ENCODE measurements at places on chromosomes 12 and 14.

DNA sequence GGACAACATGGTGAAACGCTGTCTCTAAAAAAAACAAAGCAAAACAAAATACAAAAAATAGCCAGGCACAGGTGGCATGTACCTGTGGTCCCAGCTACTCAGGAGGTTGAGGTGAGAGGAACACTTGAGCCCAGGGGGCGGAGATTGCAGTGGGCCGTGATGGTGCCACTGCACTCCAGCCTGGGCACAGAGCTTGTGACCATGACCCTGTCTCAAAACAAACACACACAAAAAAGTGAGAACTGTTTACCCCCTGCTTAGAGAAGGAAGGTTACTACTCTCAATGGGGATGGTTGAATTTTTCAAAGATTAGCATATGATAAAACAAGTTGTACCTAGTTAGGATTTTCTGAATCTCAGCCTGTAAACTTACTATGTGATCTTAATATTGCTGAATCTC, 68.0 kb downstream of the ZFP36L1 start:
- DNase-seq, result no peak

DNA sequence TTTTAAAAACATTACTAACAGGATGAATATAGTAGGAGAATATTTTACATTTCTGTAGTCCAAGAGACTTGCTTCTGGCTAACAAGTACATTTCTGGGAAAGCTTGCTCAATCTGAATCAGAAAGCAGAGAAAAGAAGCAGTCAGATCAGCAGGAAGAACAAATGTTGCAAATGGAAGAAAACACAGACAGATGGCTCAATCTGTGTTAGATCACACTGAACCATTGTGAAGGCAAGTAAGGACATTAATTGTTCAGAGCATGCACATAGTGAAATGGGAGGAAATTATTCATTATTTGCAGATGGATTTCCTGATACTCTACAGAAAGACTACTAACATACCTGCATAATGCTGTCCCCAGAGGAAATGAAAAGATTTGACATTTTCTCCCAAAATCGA, 65.2 kb upstream of the CNOT2 start:
- DNase-seq, result no peak

GRCh38 chr14:54322246-54322645, 74.6 kb upstream of the CDKN3 start:
- no peak for DNase-seq

- no peak for DNase-seq
These were observed 15.1 kb upstream of the GRIP1 start for GRCh38 chr12:66693901-66694513.

GRCh38 chr12:72105849-72106248, 166.3 kb upstream of the TRHDE start:
- no peak for DNase-seq

- DNase-seq, result no peak
These were observed 47.2 kb downstream of the ANKRD9 start for GRCh38 chr14:102462391-102462790.

DNA sequence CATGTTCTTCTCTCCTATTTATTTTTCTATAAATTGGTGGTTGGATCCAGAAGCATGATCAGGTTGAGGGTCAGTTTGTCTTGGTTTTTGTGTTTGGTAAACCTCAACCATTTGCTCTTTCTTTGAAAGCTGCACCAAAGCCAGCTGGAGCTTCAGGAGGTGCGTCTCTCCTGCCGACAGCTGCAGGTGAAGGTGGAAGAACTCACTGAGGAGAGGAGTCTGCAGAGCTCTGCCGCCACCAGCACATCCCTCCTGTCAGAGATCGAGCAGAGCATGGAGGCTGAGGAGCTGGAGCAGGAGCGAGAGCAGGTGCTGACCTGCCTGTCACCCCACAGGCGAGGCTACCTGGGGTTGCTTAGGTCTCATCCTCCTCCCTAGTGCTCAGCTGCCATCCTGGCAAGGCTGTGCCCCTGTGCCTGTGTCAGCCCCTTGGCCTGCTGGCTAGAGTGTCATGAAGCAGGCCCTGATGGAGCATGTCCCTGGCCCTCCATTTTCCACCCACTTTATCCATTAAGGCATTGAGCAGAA, 45.0 kb downstream of the RAB35 start:
- DNase-seq, result no peak

- DNase-seq, result no peak
These were observed 71.6 kb downstream of the ERGIC2 start for GRCh38 chr12:29309320-29309902.

DNA sequence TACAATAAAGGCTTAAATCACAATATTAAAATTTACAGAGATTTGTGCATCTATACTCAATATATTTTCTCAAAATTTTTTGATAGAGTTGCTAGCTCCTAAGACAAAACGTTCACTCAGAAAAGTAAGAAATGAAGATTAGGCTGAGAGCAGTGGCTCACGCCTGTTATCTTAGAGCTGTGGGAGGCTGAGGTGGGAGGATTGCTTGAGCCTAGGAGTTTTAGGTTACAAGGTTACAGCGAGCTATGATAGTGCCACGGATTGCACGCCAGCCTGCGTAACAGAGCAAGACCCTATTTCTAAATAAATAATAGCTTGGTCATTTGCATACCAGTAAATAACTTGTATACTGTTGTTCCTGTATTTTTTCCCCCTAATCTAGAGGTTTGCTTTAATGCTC, 35.0 kb upstream of the CFL2 start:
- no peak for DNase-seq

DNA sequence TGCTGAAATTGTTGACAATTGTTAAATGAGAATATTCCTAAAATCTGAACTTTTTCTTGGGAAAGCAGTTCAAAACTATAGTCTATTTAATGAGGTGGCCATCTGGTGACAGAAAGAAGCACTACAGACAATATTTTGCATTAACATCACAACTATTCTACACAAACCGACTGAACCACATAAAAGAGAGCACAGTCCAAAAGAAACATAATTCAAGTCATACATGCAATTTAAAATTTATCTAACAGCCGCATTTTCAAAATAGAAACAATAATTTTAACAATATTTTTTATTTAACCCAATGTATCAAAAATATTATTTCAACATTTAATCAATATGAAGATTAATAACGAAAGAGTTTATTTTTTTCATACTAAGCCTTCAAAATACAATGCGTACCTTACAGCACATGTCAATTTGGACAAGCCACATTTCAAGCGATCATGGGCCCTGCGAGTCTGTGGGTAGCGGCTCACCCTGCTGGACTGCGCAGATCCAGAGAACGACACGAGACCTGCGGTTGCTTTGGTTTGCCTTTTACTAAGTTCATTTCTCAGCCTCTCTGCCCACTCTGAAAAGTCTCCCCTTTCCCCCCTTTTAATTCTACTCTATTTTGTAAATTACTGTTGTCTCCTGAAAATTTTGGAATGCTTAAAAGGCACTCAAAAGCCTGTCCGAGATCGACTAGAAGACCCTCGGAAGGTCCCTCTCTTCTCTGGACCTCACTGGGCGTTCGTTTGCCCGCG, 947 bp upstream of the LRRC9 start:
- no peak for DNase-seq

- DNase-seq, result no peak
These were observed 375.9 kb downstream of the GALC start for GRCh38 chr14:87617079-87617478.

DNA sequence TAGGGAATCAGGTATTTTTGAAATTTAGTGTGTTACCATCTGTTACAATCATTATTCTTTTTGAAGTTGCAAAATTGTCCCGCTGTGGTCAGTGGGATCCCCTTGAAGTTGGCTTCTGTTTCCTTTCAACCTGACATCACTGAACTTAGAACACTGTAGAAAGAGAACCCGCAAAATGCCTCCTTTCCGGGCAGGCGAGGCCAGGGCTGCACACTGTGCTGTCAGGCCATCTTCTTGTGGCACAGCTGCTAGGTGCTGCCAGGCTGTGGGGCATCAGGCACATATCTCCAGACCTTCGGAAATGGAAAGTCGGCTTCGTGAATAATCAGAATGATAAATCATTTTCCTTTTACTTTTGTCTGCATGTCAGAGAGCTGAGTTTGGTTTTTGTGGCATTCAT, 103.5 kb downstream of the GLT1D1 start:
- DNase-seq, result no peak

DNA sequence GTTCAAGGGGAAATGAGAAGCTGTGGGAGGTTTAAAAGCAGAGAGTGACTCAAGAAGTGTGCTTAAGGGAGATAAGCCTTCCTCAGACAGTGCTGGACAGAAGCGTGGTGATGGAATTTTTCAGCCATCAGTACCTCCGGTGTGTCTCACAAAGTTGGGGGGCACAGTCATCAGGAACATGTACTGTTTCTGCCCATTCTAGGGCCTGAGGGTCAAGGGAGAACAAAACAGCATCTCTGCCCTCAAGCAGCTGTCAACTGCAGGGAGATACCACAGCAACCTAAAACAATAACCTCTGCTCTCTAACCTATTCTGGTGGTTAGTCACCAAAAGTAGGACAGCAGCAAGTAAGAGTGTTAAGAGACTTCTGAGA, 2.0 kb upstream of the STON2 start:
- DNase-seq, result no peak

- DNase-seq, result no peak
These were observed 2.5 kb downstream of the SSPN start for GRCh38 chr12:26197832-26198231.

DNA sequence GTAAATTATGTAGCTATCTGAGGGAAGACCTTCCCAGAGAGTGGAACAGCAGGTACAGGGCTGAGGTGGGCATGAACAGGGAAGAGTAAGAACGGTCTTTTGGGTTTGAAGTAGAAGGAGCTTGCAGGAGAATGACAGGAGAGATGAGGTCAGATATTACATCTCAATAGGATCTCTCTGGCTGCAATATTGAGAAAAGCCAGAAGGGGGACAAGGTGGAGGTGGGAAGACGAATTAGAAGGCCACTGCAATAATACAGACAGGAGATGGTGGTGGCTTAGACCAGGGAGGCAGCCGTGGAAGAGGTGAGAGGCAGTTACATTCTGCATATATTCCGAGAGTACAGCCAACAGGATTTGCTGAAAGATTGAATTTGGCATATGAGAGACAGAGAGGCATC, 310.2 kb downstream of the APAF1 start:
- no peak for DNase-seq

- no peak for DNase-seq
These were observed 239.2 kb downstream of the BCL11B start for GRCh38 chr14:99032759-99033158.

DNA sequence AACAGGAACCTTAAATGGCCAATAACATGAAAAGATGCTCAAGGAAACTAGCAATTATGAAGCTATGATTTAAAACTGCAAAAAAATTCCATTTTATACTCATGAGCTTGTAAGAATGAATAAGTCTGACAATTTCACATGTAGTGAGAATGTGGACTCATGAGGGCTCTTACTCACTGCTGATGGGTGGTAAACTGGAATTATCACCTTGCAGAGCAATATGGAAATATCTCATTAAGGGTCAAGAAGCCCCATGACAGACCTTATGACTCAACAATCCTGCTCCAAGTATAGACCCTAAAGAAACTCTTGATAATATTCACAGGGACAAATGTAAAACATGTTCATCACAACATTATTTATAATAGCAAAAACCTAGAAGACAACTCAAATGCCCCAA, 23.5 kb upstream of the SMAGP start:
- no peak for DNase-seq

- no peak for DNase-seq
These were observed 16.5 kb downstream of the TMEM30B start for GRCh38 chr14:61264651-61265050.

GRCh38 chr14:70019695-70020094, 140.5 kb downstream of the SMOC1 start:
- DNase-seq, result no peak

Data from stimulated activated CD8-positive, alpha-beta memory T cell treated with anti-CD3 and anti-CD28 coated beads, Interleukin-15, amount 100 ng/mL, for 1 hour (primary cell).